ENCODE measurements at places on chromosomes 4 and X. TPM values are rescaled to one million over a fixed set of nuclear protein-coding genes. Genes with fewer than 3 reads are reported as not detected.

DNA sequence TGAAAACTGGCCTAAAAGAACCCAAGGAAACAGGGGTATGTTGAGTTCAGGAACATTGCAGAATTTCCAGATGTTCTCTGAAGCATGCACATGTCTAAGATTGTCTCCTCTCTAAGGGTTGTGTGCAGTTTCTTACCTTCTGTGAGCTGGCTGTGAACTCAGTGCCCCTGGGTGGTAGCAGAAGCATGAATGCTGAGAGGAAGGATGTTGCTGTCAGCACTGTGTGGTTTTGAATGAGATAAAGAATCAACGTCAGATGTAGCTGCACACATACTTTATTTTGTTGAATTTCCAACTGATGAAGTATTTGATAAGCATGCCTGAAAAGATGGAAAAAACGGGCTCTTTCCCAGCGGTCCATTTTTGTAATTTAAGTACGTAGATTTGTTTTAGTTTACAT lies 23.8 kb upstream of the CD38 start:
- ATAC-seq, result no peak

TRPC5OS gene
- not detected for total RNA-seq

CC2D2A gene
- total RNA-seq, result 9.6 TPM

CXCL3 gene
- total RNA-seq, result 0.28 TPM

GRCh38 chr4:40264995-40265909 lies 68.4 kb downstream of the RHOH start:
- no peak for ATAC-seq

Measured in esophagus mucosa (tissue), 1 donor.